Stimulated activated CD8-positive, alpha-beta memory T cell treated with anti-CD3 and anti-CD28 coated beads, Interleukin-15, amount 100 ng/mL, for 48 hours (primary cell): ENCODE measurements at places on chromosomes 5 and 9.

DNA sequence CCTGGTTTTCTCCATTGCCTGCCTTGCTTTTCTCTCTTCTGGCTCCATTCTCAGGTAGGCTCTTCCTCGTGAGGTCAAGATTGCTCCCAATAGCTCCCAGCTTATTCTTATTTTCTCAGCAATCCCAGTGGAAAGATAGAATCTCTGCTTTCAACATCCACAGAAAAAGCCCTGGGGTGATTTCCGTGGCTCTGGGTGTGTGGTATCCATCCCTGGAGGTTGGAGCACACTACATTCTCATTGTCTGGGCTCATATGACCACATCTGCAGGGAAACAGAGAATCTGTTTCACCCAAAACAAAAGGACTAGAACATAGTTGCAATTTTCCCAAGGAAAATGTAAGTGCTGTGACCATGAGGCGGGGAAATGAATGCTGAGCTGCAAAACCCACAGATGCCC is 236.0 kb downstream of the TENT4A start:
- no peak for DNase-seq

GRCh38 chr9:5631026-5631425 is 2.1 kb downstream of the RIC1 start:
- no peak for DNase-seq

DNA sequence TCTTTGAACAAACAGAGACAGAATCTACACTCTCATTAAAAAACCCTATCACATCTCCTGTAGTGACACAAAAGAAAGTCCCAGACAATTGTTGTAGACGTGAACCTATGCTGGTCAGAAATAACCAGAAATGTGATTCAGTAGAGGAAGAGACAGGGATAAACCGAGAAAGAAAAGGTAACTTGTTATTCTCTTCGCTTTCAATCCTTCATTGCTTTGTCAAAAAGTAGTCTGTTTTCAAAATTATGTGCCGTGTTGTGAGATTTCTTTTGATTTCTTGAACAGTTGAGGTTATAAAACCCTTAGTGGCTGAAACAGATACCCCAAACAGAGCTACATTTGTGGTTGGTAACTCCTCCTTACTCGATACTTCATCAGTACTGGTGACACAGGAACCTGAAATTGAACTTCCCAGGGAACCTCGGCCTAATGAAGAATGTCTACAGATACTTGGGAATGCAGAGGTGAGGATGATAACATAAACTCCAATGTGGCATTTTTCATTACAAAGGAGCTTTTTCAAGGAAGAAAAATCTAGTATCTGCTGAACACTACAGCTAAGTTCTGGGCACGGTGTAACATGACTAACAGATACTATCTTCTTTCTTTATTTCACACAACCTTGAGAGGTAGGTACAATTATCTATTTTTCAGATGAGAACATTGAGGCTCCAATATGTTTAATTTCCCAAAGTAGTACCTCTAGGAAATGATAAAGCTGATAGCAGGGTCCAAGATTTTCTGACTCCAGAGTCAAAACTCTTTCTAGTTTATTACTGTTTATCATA is 14.3 kb downstream of the HMGCR start:
- DNase-seq: no peak

DNA sequence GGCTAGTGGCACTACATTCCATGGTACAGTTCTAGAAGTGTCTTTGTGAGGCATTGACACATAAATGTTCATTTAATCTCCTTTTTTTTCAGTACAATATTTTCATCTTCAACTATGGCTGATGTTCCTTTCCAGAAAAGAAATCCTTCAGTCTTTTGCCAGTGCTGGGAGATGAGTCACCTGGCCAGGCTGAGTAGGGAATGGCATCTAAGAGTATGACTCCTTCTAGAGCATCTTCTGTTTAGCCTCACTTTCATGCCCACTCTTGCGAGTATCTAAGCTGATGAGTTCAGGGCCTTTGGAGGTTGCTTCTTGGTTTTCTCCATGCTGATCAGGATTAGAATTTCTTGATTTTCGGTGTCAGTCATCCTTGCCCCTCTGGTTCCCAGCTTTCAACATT is 124.4 kb downstream of the SLC28A3 start:
- no peak for DNase-seq

- DNase-seq: no peak
Observed at GRCh38 chr5:65760504-65761275, 38.7 kb downstream of the NLN start.

GRCh38 chr5:146052780-146053179 is 52.6 kb downstream of the PLAC8L1 start:
- no peak for DNase-seq

DNA sequence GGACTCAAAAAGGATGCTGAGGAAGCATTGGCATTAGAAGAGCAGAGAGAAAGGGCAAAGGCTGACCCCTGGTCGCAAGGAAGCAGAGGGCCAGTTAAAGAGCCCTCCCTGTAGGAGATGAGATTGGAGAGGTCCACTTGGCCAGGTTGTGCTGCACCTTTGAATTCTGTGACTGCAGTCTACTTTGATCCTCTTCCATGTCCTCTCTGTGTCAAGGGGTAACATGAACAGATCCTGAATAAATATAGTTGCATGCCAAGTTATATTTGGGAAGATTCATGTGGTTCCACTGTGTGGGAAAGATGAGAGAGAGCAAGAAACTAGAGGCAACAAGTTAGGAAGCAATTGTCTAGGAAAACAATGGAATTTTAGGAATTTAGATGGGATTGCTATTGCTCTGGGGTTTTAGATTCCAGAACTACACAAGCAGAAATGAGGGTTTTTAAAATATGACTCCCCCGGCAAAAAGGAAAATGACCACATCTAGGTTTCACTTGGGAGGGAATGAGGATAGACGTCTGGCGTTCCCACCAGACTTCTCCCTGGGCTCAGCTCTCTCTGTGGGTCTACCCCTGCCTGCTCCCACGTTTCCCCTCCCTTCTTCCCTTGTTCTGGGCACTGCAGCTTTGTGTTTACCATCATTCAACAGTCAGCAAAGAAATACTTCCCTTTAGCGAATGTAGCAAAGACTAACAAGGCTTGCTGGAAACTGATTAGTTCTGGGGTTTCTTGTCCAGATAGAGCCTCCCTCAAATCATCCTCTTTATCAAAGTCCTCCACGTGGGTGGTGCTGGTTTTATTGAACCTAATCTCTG is 63.6 kb downstream of the SNX18 start:
- no peak for DNase-seq

DNA sequence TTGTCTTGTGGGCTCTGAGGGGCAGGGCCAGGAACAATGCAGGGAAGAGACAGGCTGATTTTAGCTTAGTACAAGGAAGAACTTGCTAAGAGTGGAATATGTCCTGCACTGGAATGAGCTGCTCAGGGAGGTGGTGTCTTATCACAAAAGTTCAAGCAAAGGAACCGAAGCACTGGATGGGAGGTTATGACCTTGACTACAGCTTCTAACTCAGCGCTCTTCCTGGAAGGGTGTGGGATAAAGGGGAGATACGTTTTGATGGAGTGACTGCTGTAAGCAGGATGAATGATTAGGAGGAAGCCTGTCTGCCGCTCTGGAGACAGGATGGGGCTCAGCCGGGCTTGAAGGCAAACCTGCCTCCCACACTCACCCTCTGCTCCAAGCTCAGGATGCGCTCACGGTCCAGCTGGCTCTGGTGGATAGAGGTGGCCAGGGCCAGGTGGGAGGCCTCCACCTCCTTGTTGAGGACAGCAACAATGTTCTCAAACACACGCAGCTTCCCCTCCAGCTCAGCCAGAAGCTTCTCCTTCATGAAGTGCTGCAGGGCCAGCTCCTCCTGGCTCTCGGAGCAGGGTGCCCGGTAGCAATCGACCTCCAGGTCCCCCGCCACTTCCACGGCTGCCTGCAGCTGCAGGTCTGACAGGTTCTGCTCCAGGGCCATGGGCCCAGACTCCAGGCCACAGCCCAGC is 13.5 kb downstream of the TRAF1 start:
- no peak for DNase-seq

- DNase-seq: no peak
Observed at GRCh38 chr5:141701360-141702119, 19.5 kb upstream of the ARAP3 start.

DNA sequence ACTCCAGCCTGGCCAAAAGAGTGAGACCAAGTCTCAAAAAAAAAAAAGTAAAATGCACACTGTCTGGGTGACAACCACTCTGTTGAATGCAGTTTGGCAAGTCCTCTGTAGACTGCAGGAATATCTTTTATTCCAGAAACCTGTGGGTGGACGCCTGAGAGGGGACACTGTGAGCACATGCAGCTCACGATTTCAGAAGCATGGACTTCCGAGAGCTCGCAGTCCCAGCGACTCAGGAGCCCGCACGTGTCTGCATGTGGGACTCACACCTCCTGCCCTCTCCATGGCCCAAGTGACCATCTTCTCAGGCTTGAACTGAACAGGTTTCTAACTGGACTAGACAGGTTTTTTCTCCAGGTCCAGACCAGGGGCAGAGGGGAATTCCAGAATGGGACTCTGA is 388.6 kb upstream of the IRX2 start:
- no peak for DNase-seq

DNA sequence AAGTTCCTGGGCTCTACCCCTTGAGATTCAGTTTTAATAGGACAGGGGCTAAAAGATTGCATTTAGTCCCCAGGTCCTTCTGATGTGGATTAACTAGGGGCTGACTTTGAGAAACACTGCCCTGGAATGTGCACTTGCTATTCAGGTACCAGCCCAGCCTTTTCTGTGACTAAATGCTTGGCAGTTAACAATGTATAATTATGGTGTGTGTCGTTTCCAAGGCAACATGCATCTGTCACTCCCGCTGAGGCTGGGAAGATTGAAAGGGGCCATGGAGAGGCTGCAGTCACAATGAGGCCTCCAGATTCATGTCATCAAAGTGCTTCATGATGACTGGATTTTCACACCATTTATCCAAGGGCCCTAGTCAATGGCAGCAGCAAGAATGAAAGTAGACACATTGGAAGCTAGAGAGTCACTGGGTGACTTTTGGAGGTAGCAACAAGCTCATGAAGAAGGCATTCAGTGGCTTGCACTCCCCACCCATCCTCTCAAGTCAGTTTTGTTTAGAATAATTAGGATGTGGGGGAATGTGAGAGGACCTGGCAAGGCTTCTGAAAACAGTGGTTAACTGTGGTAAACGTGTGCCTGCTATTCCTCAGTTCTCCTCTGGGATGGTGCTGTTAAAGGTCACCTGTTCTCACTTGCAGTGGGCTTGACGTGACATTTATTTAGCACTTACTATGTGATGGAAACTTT is 28.3 kb downstream of the RAI14 start:
- DNase-seq: no peak

GRCh38 chr9:37693260-37693659 is 42.5 kb downstream of the FRMPD1 start:
- no peak for DNase-seq

DNA sequence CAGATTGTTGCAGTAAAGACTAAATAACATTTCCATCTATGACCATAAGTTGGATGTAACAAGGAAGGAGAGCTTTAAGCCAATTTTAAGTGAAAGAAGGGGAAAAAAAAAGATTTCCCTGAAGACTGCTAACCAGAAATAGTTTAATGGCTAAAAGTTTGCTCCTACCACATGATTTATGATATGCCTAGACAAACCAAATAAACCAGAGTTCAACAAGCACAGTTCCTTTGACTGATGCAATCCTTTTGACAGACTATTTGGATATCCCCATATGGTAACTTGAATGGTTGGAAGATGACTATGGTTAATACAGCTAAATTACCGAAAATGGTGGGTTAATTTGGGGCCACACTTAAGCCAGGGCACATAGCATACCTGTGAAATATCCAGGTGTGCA is 338.5 kb downstream of the CETN3 start:
- DNase-seq: no peak

DNA sequence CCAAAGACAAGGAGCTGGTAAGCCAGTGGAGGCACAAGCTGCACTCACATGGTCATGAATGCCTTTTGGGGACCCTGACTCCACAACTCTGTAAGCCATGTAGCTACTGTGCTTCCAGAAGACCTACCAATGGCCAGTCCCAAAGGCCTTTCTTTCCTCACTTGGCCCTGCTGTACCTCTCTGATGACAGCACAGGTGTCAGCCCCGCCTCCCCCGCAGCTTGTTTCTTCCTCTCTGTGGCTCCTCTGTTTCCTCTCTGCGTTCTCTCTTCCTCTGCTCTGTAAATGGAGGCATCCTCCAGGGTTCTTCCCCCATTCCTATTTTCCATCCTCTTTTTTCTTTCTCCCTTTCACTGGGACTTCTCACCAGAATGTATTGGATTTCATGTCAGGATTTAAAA is 26.7 kb downstream of the SH3TC2 start:
- no peak for DNase-seq

GRCh38 chr5:32707418-32707997 is 3.6 kb upstream of the NPR3 start:
- no peak for DNase-seq

- DNase-seq: no peak
Observed at GRCh38 chr9:138024831-138025291, 147.3 kb downstream of the CACNA1B start.

DNA sequence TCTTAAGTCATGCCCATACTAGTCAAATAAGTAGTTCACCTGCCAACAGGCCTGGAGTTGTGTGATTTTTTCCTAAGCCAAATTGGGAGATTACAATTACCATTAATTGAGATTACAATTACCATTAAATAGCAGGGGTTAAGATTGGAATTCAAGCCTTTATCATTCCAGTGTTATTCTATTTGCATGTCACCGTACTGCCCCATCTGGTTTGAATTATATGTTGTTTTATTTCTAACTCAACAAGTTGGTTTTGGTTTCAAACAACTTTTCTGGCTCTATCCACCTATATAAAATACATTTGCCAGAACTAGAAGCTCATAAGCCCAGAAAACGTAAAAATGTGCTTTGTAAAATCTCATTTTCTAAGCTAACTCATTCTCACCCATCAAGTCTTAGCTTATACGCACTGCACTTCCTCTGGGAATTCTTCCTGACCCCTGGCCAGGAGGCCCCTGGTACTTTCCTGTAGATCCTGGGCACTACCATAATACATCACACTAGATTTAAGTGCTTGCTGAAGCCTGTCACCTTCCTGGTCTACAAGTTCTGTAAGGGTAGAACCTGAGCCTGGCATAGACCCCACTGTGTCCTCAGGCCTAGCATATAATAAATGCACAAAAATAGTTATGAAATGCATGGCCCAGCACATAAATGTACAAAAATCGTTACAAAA is 242.0 kb upstream of the TRPM3 start:
- no peak for DNase-seq

- no peak for DNase-seq
Observed at GRCh38 chr5:2899311-2899710, 147.8 kb upstream of the IRX2 start.

DNA sequence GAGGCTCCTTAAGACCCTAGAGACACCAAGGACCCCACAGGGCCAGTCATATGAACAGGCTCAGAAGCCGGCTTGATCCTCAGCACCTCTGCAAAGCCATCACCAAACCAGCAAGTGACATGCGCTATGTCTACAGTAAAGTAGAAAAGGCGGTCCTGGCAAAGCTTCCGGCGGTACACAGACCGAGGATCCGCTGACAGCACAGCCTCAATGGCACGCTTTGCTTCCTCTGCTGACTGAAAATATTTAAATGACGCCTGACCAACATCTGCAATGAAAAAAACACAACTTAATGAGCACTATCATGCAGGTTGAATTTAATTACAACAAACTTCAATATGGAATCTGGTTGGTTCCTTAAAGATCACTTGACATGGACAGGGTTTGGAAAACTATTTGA is 17.6 kb downstream of the TRMO start:
- peak; percentile 27 for DNase-seq

- DNase-seq: no peak
Observed at GRCh38 chr9:37639109-37639762, 11.5 kb upstream of the FRMPD1 start.
